BJ (cell line): ENCODE measurements at places on chromosomes 3 and 15. TPM values are rescaled to one million over a fixed set of nuclear protein-coding genes. Genes with fewer than 3 reads are reported as not detected.

- DNase-seq: no peak
Observed at GRCh38 chr3:46527239-46527638, 29.5 kb downstream of the RTP3 start.

VGLL3 gene
- polyA plus RNA-seq: 59.3 and 98.8 TPM in 2 replicates

SI gene
- polyA plus RNA-seq: not detected in 2 replicates

SMAD6 gene
- polyA plus RNA-seq: 2.5 and 3.8 TPM in 2 replicates

ATOSA gene
- 11.6 and 21.1 TPM in 2 replicates for polyA plus RNA-seq
